NCI-H187 (cell line): ENCODE measurements at places on chromosomes 11 and 22.

- DNase-seq: no peak
These were observed 383 bp upstream of the TMEM223 start for GRCh38 chr11:62792202-62792575.

GRCh38 chr11:65116370-65117205, 913 bp downstream of the ZNHIT2 start:
- no peak for DNase-seq

GRCh38 chr11:47944632-47945031, 35.7 kb upstream of the PTPRJ start:
- no peak for DNase-seq

DNA sequence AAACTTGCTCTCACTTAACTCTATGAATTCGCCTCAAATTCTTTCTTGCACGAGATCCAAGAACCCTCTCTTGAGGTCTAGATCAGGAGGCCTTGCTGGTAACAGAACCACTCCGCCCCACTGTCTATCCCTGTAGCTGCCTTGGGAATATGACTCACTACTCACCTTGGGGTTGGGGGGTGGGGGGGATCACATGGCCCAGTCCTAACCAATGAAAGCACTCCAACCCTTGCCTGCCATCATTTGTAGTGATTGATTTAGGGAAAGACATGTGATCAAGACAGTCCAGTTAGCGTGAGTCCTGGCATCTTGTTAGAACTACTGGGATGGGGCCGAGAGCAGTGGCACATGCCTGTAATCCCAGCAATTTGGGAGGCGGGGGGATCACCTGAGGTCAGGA, 4.8 kb upstream of the MRTFA start:
- DNase-seq: no peak

DNA sequence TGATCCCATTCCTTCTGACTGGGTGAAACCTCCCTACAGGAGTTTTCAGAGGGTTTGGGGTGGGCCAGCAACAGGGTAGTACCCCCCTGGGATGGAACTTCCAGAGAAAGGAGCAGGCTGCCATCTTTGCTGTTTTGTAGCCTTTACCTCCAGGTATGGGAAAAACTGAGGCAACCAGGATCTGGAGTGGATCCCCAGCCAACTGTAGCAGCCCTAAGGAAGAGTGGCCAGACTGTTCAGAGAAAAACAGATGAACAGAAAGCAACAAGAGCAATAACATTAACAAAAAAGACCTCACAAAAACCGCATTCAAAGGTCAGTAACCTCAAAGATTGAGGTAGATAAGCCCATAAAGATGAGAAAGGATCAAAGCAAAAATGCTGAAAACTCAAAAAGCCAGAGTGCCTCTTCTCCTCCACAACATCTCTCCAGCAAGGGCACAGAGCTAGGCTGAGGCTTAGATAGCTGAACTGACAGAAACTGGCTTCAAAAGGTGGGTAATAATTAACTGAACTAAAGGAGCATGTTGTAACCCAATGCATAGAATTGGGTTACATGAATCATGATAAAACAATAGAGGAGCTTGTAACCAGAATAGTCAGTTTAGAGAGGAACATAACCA, 1288.6 kb upstream of the CNTN5 start:
- DNase-seq: no peak

GRCh38 chr22:46807458-46807857, 45.0 kb downstream of the TBC1D22A start:
- no peak for DNase-seq

DNA sequence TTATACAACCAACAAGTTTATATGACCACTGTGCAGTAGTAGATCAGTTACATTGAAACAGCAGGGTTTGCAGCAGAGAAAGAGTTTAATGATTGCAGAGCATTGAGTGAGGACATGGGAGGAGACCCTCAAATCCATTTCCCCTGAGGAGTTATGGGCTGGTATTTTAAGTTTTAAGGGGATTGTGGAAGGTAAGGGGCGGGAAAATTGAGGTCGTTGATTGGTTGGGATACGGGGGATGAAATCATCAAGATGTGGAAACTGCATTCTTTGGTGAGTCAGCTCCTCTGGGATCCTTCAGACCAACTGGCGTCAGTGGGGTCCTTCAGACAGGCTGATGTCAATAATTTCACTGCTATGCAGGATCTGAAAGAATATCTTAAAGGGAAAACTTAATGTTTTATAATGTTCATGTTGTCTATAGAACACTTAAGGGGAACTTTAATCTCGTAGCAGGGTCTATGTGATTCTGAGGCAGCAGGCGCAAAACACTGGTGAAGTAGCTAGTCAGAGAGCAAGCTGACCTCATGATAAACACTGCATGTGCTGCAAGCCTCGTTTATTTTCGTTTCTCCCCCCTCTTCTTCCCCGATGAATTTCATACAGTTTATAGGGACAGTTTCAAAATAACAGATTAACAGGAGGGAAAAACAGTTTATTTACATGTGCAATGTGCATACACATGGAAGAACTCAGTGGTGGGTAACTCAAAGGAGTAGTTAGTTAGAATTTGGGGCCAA, 17.4 kb upstream of the BACE1-AS start:
- DNase-seq: no peak

DNA sequence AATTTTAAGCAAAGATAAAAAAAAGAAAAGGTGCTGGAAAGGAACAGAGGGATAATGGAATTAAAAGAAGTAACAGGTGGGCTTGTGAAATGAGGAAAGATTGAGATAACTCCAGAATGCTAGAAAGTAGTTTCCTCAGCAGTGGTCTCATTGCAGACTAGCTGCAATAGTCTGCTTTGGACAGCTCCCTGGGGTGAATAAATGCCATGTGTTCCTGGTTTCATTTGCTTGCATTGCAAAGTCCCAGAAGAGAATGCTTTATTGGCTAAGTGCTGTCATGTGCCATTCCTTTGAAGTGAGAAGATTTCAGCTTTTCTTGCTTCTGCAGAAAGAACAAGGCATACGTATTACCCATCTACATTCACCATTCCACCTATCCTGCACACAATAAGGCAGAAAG, 478.8 kb upstream of the RAG2 start:
- no peak for DNase-seq

GRCh38 chr11:75272391-75272790, 31.8 kb downstream of the TPBGL start:
- DNase-seq: no peak

- no peak for DNase-seq
These were observed 81.4 kb upstream of the GRIK4 start for GRCh38 chr11:120430146-120430545.

GRCh38 chr11:58575377-58576020, at the start of gene LPXN:
Gene LPXN (minus strand): TSS chr11:58575856. CDS start chr11:58575772, 84 bp downstream.
- DNase-seq: no peak

DNA sequence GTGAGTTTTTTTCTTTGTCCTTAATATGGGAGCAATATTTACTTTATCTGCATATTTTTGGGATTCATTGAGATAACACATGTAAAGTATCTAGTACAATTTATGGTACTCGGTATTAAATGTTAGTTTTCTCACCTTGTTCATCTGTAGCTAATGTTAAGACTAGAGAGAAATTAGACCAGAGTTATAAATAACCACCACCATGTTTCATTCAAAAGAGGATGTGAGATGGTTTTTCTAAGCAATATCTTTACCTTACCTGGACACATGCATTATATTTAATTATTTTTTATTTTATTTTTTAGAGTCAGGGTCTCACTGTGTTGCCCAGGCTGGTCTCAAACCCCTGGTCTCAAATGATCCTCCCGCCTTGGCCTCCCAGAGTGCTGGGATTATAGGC, 18.4 kb downstream of the ARHGAP42 start:
- DNase-seq: no peak
